ENCODE measurements at places on chromosomes 6 and 20. TPM values are rescaled to one million over a fixed set of nuclear protein-coding genes. Genes with fewer than 3 reads are reported as not detected.

The COL11A2 gene
- total RNA-seq, result 1.1 TPM

The RSPO3 gene
- not detected for total RNA-seq

The PTCRA gene
- not detected for total RNA-seq

The RPS10 gene
- 2,414 TPM for total RNA-seq

The HSPA1B gene
- total RNA-seq, result 92.2 TPM

The EFCAB8 gene
- total RNA-seq, result not detected

The DNMT3B gene
- total RNA-seq, result 1.2 TPM

The PPP1R3G gene
- 0.29 TPM for total RNA-seq

The AMD1 gene
- total RNA-seq, result 132 TPM

The HTR1E gene
- not detected for total RNA-seq

The FAM184A gene
- total RNA-seq, result 0.29 TPM

The MEP1A gene
- not detected for total RNA-seq

The ENPP4 gene
- 1.9 TPM for total RNA-seq

The FAM83C gene
- not detected for total RNA-seq

The CTCFL gene
- total RNA-seq, result not detected

The ADGB gene
- not detected for total RNA-seq

The ARMC2 gene
- 1.5 TPM for total RNA-seq

The NR2E1 gene
- not detected for total RNA-seq

The LPA gene
- not detected for total RNA-seq

The EGFL8 gene
- total RNA-seq, result 1.3 TPM

The CGA gene
- total RNA-seq, result not detected

The SIRPG gene
- total RNA-seq, result not detected

The TRAPPC3L gene
- total RNA-seq, result not detected

The KIAA0408 gene
- total RNA-seq, result 5.0 TPM

The DYNLRB1 gene
- total RNA-seq, result 133 TPM

The APOBEC2 gene
- total RNA-seq, result not detected

The SPDEF gene
- not detected for total RNA-seq

The MYCT1 gene
- not detected for total RNA-seq

The MYLK4 gene
- total RNA-seq, result 0.26 TPM

The PRKN gene
- total RNA-seq, result 2.4 TPM

The MPC1 gene
- 22.7 TPM for total RNA-seq

The CEP43 gene
- total RNA-seq, result 24.2 TPM

The GPSM3 gene
- total RNA-seq, result 1.0 TPM

The PXDC1 gene
- total RNA-seq, result 43.1 TPM

The C20orf144 gene
- 0.06 TPM for total RNA-seq

The PRL gene
- total RNA-seq, result not detected

The IRAK1BP1 gene
- 3.4 TPM for total RNA-seq

The SLC35B3 gene
- total RNA-seq, result 19.6 TPM

The FRK gene
- 1.9 TPM for total RNA-seq

The TSBP1 gene
- total RNA-seq, result not detected

The SCRT2 gene
- total RNA-seq, result not detected

Data from LHCN-M2 (cell line).